ENCODE measurements at places on chromosomes 6 and 20. TPM values are rescaled to one million over a fixed set of nuclear protein-coding genes. Genes with fewer than 3 reads are reported as not detected.
A peak's percentile ranks its signal among the peaks of the same experiment; 100 is the strongest.

GRCh38 chr6:313087-313486 is 20.8 kb downstream of the DUSP22 start:
- H3K4me1 ChIP-seq, result peaks cover 34% of the 10 kb centered on the region
- no peaks in the 10 kb centered on the region for H3K36me3 ChIP-seq
- no peak overlapping the region for H3K27ac ChIP-seq
- H3K27me3 ChIP-seq, result no peaks in the 10 kb centered on the region
- no peak overlapping the region for H3K4me3 ChIP-seq

Gene ESF1
- total RNA-seq, result 22.0 TPM

DNA sequence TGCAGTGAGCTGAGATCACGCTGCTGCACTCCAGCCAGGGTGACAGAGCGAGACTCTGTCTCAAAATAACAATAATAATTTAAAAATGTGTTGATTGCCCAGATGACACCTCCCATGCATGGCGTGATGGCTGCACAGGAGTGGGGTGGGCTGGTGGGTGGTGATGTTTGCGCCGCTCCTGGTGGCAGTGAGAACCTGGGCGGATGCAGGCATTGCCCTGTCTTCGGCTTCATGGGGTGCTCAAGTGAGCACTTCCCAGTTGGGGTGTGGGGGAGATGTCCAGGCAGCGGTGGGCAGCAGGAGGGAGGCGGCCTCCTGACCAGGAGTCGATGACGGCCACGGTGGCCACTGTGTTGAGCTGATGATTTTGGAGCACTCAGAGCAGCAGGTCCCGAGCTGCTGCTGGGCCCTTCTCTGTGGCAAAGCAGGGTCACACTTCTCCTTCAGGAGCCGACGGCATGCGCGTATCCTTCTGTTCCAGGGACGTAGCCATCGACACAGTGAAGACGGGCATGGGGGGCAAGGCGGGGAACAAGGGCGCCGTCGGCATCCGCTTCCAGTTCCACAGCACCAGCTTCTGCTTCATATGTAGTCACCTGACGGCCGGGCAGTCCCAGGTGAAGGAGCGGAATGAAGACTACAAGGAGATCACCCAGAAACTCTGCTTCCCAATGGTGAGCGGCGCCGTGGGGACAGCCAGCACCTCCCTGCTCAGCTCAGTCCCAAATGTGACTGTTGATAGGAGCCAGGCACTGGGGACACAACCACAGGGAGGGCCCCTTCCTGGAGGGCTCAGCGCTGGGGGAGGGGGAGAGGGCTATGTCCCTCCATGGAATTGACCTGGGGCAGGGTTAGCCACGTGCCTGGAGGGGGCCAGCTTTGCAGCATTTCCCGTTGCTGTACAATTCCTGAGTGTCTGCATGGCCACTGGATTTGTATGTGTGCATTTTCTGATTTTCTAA is 89.7 kb downstream of the SYNJ2 start:
- H3K4me1 ChIP-seq, result peaks cover 10% of the 10 kb centered on the region
- no peak overlapping the region for H3K4me3 ChIP-seq
- no peaks in the 10 kb centered on the region for H3K27me3 ChIP-seq
- H3K27ac ChIP-seq, result no peak overlapping the region
- DNase-seq, result no peak
- H3K36me3 ChIP-seq, result peaks cover 8% of the 10 kb centered on the region

DNA sequence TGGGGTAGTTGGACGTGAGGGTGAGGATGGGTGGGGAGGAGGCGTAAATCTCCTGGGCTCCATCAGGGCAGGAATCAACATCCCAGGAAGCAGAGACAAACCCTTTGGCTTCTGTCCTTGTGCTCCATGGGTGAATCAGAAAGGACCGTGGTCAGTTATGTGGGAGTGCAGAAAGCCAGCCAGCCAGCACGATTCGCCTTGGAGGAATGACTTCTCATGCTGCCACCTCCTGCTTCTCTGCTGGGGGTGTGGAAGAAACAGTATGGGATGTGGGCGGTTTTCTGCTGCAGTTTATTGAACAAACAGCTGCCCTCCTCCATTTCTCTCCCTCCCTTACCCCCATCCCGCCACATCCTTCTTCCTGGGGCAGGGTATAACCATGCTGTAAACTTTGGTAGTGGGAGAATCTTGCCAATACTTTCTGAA is 214.5 kb downstream of the SOX4 start:
- peaks cover 6% of the 10 kb centered on the region for H3K4me1 ChIP-seq
- H3K27ac ChIP-seq, result peak overlapping the region; percentile 67
- peak; percentile 25 for DNase-seq

- H3K27ac ChIP-seq, result no peak overlapping the region
- H3K4me3 ChIP-seq, result no peak overlapping the region
- no peak for DNase-seq
- no peaks in the 10 kb centered on the region for H3K4me1 ChIP-seq
- H3K27me3 ChIP-seq, result no peaks in the 10 kb centered on the region
These were observed 1063.3 kb upstream of the CITED2 start for GRCh38 chr6:140437619-140438345.

DNA sequence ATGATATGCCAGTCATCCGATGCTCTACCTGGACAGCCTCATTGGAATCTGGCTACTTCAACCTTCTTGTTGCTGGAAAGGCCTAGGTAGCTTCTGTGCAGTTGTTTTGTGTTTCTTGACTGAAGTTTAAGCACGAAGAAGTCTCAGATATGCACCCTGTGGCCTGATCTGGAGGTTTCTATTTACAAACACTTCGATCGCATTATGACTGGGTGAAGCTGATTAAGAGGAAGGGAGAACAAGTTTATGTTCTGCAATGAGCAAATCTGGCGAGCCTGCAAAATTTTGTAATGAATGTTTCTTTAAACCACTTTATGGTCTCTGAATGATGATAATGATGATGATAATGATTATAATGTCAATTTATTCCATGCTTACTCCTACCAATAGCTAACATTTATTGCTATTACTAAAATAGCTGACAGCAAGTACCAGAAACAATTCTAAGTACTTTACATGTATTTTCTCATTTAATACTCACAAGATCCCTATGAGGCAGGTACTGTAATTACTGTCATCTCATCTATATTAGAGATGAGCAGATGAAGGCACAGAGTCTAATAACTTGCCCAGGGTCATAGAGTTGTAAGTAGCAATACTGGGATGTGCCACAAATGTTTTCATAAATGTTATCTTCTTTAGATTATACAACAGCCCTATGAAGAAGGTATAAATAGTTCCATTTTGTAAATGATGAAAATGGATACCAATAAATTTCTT is 126.1 kb upstream of the UST start:
- H3K4me3 ChIP-seq, result no peak overlapping the region
- no peaks in the 10 kb centered on the region for H3K4me1 ChIP-seq
- no peak overlapping the region for H3K27ac ChIP-seq
- H3K36me3 ChIP-seq, result no peaks in the 10 kb centered on the region
- no peaks in the 10 kb centered on the region for H3K27me3 ChIP-seq

Data from stomach (tissue), 19 donors.